ENCODE measurements at places on chromosomes 5 and 9.

- DNase-seq: no peak
These were observed 91.4 kb upstream of the RAI14 start for GRCh38 chr5:34564710-34565235.

DNA sequence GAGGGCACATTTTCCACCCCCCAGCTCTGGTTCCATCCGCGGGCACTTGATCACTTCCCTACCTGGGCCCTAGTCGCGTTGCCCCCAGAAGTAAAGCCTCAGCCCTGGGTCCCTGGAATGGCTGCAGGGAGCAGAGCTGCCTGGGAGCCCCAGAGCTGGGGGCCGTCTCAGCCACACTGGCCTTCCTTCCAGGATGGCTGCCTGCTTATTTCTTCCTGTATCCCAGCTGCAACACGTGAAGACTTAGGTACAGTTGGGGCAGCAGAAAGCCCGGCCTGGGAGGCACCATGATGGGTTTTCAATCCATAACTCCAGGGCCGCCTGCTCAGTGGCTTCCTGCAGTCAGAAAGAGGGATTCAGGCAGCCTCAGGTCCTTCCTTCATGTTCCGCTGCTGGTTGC lies 232.3 kb downstream of the IRX2 start:
- DNase-seq: no peak

DNA sequence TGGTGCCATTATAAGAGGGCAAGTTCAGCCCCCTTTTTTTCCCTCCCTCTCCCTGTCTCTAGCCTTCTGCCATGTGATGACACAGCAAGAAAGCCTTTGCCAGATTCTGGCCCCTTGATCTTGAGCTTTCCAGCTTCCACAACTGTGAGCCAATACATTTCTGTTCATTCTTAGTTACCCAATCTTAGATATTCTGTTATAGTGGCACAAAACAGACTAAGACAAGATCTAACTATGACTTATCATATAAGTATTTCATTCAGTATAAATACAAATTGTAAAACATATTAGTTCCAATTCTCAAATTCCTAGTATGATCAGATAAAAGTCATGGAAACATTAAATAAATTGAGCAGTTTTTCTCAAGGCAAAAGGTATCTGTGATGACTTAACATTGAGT lies 276.3 kb downstream of the COX7C start:
- no peak for DNase-seq

DNA sequence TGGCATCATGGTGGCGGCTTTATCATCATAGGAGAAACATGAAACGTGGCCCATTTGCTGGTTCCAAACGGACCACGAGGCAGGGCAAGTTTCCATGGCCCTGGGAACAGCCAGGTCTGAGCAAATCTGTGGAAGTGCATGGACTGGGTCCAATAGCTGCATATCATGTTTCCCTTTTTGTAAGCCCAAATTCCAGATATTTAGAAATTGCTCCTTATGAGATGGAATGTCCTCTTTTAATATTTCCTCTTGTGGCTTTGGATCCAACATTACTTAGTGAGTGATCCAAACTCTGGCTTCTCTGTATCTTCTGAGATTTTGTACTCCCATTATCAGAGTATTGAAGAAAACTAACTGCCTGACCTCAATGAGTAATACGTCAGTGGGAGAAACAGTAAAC lies 79.8 kb upstream of the FBXL7 start:
- no peak for DNase-seq

DNA sequence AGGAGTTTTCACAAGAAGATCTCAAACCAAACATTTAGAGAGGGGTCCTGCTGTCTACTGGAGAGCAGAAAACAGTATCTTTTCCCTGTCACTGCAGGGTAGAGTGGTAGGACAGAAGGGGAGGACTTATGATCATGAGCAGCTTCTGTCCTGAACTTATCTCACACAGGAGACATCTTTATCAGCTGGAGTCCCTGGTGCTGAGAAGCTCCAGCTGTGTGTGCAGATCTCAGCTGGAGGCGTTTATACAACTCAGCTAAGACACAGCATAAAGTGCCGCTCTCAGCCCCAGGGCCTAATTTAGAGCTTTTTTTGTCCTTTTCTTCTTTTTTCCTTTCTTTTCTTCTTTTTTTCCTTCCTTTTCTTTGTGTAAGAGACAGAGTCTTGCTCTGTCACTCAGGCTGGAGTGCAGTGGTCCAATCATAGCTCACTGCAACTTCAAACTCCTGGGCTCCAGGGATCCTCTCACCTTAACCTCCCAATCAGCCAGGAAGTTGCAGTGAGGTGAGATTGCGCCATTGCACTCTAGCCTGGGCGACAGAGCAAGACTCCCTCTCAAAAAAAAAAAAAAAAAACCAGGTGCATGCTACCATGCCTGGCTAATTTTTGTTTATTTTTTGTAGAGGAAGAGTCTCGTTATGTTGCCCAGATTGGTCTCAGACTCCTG lies 31.9 kb downstream of the CCDC125 start:
- no peak for DNase-seq

GRCh38 chr9:71094708-71095251 lies 26.6 kb downstream of the TRPM3 start:
- DNase-seq: no peak

- no peak for DNase-seq
These were observed 102.3 kb downstream of the CPLANE1 start for GRCh38 chr5:37146896-37147295.

- DNase-seq: no peak
These were observed 118.1 kb upstream of the ERCC6L2 start for GRCh38 chr9:95757439-95757838.

DNA sequence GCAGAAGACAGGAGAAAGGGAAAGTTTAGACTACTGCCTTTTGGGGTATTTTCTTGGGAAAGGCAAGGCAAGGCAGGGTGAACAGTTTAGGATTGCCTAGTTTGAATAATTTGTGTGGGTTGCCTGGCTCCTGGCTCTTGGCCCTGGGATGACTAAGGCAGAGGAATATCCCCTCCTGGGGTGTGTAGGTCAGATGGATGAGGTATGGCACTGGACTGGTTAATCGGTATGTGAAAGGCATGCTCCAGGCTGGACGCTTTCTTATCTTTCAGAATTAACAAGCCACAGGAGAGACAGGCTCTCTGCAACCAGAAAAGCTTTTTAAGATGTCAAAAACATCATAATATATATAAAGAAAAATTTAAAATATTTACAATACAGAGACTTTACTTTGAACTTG lies 58.6 kb downstream of the STARD4 start:
- DNase-seq: no peak

DNA sequence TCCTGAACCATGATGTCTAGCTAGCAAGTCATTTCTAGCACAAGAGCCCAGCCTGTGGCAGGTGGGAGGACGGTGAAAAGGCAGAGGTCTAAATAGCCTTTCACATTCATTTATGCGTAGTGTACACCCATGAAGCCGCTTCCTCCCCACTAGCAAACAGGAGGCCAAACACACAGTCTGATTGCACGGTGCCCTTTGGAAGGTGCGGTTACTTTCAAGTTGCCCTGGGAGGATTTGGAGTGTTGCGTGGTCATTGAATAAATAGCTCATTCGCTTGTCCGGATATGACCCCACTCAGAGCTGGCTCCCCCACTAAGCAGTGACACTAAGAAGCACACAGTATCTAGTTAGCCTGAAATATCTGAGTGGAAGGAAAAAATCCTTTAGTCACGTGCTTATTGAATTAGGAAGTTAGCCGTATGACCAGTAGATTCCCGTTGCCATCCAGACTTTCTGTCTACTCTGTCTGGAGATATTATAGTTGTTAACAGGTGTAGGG lies 664 bp upstream of the ARSB start:
- peak; percentile 26 for DNase-seq

DNA sequence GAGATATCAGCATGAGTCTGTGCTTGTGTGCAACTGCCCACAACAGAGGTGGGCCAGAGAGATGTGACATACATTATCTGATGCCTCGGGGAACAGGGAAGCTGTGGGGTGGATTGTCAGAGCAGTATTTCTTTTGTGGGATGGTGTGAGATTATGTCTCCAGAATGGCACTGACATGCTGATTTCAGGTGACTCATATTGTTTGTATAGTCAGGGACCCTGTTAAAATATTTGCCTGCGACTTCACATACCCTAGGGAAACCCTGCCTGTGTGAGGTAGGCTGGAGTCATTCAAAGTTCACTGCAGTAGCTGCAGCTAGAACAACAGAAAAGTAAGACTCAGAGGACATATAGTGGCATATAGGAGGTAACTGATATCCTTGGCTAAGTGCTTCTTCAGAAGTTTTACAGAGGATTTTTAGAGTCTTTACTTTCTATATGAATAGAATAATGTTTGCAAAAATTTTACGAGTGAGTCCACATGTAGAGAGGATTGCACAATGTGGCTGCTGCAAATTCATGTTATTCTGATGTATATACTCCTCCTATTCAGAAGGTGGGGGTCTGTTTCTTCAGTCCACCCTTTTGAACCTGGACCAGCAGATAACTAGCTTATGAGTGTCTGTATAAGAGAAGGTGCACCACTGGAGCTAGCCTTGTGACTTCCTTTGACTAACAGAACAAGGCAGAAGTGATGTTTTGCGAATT lies 89.3 kb downstream of the MACIR start:
- DNase-seq: no peak

- DNase-seq: no peak
These were observed 9.0 kb downstream of the FUBP3 start for GRCh38 chr9:130588416-130588815.

DNA sequence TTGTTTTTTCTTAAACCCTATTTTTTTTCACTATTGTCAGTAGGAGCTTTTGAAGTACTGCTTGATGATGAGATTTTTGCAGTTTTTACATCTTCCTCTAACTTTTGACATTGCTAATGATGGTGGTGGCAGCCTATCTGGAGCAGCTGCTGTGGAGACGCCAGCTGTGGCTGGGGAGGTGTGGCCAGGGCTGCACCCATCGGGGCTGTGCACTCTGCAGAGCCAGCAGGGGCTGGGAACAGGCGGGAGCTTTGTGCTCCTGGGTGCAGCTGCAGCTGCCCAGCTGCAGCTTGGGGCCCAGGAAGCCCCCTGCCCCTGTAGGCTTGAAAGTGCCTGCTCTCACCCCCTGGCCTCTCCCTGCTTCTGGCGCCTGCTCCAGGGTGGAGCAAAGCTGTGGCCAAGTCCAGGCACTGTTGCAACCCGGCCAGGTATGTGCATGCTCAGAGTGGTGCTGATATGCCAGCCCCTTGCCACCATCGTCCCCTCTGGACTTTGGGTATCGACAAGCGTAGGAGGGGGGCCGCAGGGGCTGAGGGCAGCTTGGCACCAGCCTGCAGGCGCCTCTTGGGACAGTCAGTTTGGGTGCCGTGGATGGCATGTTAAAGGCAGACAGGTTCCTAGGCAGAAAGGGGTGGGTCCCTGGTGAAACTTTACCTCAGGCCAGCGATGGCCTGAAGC lies 39.2 kb downstream of the FER start:
- no peak for DNase-seq

DNA sequence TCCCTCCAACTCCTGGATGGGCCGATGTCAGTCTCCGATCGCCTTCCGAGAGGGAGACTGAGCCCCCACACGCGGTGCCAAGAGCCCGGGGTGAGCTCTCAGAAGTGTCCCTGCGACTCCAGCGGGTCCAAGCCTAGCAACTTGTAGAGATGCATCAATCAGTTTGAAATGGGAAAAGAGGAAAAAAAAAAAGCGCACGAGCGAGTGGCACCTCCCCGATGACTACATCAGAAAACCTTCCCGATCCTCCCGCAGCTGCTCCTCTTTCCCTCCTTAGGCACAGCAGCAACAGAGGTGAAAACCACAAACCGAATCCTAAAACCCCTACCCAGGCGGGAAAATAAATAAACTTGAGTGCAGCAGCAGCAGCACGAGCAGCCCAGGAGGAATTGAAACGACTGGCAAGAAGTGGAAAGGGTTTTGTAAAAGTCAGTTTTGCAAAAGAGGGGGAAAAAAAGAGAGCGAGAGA lies 1.0 kb upstream of the EFNA5 start:
- DNase-seq: no peak

GRCh38 chr5:9170026-9170425 lies 375.8 kb downstream of the SEMA5A start:
- no peak for DNase-seq

GRCh38 chr5:132747616-132748440 lies 602 bp downstream of the CCNI2 start:
- DNase-seq: peak; percentile 42

GRCh38 chr5:75078027-75078426 lies 25.7 kb upstream of the GCNT4 start:
- no peak for DNase-seq

GRCh38 chr5:82164977-82165713 lies 113.0 kb downstream of the RPS23 start:
- no peak for DNase-seq

DNA sequence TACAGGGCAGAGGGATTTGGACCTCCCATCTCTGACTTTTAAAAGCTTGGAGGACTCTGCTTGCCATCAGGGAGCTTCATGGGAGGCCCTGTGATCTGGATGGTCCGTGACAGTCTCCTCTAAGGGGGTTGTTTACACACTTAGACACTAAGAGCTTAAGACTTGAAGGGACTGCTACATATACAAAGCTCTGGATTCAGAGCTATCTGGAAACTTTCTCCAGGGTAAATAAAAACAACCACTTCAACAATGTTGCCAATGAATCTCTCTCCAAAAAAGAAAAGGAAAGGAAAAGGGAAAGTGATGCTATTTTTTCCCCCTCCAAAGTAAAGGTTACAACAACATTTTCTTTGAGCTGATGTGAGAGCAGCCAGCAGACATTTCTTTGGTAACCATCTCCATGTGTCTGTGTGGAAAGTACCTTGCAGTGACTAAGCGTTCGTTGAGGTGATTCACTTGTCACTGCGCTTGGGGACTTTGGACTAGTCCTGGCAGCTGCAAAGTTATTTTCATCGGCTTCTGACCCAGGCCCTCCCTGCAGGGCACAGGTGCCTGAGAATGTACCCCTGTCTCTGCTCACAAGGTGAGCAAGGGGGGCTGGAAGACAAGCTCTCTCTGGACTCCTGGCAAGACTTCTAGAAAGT lies 262.1 kb upstream of the KLF4 start:
- DNase-seq: no peak

GRCh38 chr9:127825319-127826051 lies 22.8 kb downstream of the FPGS start:
- no peak for DNase-seq

- DNase-seq: no peak
These were observed 163.8 kb downstream of the SEC61B start for GRCh38 chr9:99385814-99386279.

- DNase-seq: no peak
These were observed 55.8 kb downstream of the PTTG1 start for GRCh38 chr5:160477266-160477970.

DNA sequence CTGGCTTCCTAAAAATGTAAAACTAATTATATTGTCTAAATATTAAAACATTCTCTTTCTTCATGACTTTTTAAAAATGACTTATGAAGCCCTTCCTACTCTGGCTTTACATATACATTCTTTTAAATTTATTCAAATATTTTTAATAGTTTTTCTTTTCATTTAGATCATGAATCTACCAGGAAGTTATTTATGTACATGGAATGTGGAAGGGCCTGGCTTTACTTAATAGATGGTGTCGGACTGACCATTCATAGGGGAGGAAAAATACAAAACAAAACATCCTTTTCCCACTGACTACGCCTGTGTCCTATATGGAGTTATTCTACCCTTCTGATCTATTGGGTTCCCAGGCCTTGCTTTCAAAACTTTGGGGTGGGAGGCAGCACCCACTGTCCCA lies 129.8 kb downstream of the MACROH2A1 start:
- no peak for DNase-seq

Data from stimulated activated CD4-positive, alpha-beta T cell treated with anti-CD3 and anti-CD28 coated beads, TNF-alpha, amount 100 ng/mL, for 4 hours (primary cell).